WTC11 (cell line): ENCODE measurements at places on chromosomes 2 and 18.
A peak's percentile ranks its signal among the peaks of the same experiment; 100 is the strongest.

- DNase-seq, result no peak
These were observed 42.8 kb upstream of the GALR1 start for GRCh38 chr18:77206676-77207374.

DNA sequence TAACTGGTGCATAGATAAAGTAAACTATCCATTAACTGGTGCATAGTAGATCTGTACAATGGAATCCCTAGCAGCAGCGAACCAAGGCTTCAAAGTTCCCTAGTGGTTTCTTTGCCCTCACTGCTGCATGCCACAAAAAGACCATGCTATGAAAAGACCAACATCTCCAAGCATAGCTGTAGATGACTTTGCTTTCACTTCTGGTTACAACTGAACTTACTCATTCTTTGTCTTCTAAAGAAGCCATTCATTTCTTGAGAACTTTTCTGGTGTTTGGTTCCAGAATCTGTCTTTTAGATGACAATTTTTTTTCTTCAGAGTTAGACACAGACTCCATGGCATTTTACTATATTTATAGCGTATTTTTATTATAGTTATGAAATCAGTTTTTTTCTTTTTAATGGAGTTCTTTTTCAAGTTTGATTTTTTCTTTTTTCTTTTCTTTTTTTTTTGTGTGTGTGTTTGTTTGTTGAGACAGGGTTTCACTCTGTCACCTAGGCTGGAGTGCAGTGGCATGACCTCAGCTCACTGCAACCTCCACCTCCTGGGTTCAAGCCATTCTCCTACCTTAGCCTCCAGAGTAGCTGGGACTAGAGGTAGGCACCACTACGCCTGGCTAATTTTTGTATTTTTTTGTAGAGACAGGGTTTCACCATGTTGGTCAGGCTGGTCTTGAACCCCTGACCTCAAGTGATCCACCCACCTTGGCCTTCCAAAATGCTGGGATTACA is 63.6 kb downstream of the SLC35F5 start:
- DNase-seq, result no peak

GRCh38 chr2:237315170-237315828 is 98.7 kb downstream of the COL6A3 start:
- no peak for DNase-seq

DNA sequence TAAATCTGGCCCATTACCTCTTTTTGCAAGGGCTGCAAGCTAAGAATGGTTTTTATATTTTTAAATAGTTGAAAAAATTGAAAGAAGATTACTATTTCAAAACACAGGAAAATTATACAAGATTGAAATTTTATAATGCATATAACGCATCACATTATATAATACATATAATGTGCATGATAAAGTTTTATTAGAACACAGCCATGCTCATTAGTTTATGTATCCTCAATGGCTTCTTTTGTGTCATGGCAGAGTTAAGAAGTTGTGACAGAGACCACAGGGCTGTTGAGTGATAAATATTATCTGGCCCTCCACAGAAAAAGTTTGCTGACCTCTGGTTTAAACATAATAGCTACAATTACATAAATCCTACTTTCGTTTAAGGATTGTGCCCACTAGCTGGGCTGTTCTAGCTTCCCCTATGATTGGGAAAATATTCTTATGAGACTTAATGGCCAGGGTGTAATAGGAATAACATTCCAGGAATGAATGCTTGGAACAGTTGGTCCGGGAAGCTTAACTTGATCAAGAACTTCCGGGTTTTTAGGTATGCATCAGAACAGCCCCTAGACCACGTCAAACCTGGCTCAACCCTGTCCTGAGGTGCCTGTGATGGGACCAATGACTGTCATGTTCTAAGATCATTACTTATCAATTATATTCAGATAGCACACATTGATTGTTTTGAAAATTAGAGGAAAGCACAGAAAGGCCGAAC is 98.7 kb upstream of the LPIN2 start:
- no peak for DNase-seq

GRCh38 chr18:11316546-11316945 is 167.2 kb upstream of the PIEZO2 start:
- DNase-seq, result no peak

DNA sequence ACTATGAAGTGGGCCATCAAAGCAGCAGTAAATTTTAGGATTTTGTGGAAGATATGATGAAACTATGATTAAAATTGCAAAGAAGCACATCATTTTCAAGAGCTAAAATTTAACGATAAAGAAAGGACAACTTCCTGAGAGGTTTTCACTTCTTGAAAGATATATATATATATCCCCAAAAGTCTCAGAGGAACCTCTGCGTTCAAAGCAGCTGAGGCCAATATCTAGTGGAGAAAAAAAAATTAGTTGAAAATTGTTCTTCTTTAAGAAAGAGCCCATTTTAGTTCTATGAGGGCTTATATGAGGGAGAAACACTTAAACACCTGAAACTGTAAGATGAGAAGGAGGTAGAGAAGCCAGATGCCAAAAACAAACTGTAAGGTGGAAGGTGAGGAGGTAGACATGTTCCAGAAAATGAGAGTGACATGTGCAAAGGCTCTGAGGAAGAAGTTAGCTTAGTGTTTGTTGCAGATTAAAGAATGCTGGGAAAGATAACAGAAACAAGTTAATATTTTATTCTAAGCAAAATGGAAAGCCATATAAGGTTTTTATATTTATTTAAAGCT is 72.9 kb upstream of the VRK2 start:
- DNase-seq, result no peak

- DNase-seq, result no peak
These were observed 18.3 kb downstream of the SMAD7 start for GRCh38 chr18:48932462-48932818.

- no peak for DNase-seq
These were observed 131.6 kb downstream of the CCDC85A start for GRCh38 chr2:56315376-56315775.

- DNase-seq, result peak; percentile 33
These were observed 20.6 kb upstream of the AMMECR1L start for GRCh38 chr2:127906206-127906926.

GRCh38 chr2:47798631-47799030 is 15.7 kb downstream of the MSH6 start:
- no peak for DNase-seq

DNA sequence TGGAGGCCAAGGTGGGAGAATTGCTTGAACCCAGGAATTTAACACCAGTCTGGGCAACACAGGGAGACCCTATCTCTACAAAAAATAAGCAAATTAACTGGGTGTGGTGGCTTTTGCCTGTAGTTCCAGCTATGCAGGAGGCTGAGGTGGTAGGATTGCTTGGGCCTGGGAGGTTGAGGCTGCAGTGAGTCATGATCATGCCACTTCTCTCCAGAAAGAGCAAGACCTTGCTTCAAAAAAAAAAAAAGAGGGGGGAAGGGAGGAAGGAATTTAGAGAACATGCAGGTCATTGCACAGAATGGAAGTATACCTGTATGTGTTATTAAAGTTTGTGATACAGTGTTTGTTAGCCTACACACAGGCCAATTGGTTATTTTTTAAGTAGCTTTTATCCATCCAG is 25.8 kb downstream of the PKP4 start:
- no peak for DNase-seq

DNA sequence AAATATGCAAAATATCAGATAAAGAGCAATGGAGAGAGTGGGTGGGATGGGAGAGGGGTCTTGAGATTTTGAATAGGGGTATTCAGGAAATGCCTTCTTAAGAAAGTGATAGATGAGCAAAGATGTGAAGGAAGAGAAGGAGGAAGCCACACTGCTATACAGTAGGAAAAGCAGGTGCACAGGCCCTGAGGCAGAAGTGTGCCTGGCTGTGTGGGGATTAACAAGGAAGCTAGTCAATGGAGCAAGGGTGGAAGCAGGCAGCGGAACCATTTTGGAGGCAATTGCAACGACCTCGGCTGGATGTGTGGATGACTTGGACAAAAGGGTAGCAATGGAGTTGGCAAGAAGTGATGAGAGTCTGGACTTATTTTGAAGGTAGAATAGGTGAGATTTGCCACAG is 11.0 kb upstream of the CNGA3 start:
- DNase-seq, result no peak

GRCh38 chr2:238854699-238855229 is 6.9 kb downstream of the TWIST2 start:
- no peak for DNase-seq

DNA sequence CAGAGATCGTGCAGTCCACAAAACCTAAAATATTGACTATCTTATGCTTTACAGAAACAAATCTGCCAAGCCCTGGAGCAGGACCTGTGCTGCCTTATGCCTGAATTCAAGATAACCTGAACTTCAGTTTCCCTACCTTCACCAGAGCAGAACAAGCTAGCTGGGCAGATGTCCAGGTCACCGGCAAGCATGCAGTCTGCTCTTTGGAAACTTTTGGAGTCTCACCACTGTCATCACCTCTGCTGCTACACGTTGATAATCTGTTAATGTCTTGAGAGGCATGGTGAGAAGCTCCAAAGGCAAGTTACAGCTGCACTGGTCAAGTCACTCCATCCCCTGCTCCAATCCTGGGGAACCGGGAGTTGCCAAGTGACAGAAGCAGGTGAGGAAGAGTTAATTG is 354.2 kb downstream of the RBM43 start:
- no peak for DNase-seq

GRCh38 chr18:24456549-24456948 is 3.9 kb upstream of the HRH4 start:
- no peak for DNase-seq

- no peak for DNase-seq
These were observed 26.2 kb upstream of the TMEM163 start for GRCh38 chr2:134745023-134745422.

GRCh38 chr18:69021211-69021805 is 223.4 kb downstream of the CCDC102B start:
- no peak for DNase-seq

DNA sequence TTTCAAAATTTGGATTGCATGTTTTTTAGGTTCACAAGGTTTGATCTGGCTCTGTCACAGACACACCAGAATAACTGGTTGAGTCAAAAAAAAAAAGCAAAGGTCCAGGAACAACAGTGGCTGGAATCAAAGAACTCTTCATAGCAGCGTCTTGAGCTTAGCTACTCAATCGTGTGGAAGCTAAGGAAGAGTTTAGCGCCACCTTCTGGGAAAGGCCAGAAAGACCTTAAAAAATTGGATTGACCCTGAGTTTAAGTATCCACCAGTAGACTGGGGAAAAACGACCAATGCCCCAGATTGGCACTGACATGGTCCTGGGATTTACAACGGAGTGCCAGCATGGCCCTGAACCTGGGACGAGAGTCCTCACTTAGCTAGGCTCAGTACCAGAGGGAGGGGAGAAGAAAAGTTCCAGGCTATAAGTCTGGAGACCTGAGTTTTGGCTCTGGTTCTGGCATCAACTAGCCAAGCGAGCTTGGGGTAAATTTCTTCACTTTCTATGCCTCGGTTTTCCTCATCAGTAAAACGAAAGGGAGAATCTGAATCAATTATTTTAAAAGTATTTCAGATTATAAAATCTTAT is 71.1 kb upstream of the TFCP2L1 start:
- DNase-seq, result peak; percentile 59

GRCh38 chr2:30620102-30620501 is 173.1 kb downstream of the LCLAT1 start:
- no peak for DNase-seq

DNA sequence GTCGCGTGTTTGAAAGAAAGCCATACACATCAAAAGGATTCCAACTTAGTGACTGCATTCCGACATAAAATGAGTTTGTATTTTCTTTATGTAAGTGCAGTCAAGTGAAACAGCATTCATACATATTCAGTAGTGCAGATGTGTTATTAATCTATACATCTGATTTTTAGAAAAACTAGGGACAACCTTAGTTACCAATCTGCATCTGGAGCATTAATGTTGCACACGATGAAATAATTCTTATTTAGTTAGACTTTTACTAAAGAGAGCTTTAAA is 1.9 kb downstream of the GORASP2 start:
- DNase-seq, result no peak

DNA sequence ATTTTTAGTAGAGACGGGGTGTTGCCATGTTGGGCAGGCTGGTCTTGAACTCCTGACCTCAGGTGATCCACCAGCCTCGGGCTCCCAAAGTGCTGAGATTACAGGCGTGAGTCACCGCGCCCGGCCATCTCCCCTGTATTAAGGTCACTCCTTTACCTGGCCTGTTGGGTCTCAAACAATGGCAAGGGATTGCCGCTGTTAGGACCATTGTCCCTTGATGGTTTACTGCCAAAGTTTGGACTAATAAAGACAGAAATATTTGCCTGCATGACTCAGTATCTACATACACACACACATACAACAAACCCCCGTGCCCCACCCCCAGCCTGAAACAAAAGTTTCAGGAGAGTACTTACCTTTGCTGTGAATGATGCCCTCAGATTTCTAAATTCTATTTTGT is 16.5 kb downstream of the PARD3B start:
- DNase-seq, result no peak

- DNase-seq, result no peak
These were observed 100.3 kb downstream of the DAW1 start for GRCh38 chr2:227971619-227972230.

DNA sequence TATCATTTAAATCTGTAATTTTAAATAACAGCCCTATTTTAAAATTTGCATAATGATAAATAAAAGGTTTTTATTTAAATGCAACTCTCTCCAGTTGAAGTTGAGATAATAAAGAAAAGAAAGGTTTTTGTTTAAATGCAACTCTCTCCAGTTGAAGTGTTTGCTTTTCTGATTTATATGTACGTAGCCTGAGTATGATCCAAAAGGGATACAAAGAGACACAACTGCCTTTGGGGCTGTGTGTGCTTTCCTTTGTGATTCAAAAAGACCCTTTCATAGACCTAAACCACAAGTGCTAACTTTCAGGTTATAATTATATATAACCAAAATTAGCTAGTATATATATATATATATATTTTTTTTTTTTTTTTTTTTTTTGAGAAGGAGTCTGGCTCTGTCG is 76.2 kb upstream of the MFF start:
- DNase-seq, result no peak

GRCh38 chr18:72942766-72943165 is 75.0 kb upstream of the NETO1 start:
- no peak for DNase-seq

DNA sequence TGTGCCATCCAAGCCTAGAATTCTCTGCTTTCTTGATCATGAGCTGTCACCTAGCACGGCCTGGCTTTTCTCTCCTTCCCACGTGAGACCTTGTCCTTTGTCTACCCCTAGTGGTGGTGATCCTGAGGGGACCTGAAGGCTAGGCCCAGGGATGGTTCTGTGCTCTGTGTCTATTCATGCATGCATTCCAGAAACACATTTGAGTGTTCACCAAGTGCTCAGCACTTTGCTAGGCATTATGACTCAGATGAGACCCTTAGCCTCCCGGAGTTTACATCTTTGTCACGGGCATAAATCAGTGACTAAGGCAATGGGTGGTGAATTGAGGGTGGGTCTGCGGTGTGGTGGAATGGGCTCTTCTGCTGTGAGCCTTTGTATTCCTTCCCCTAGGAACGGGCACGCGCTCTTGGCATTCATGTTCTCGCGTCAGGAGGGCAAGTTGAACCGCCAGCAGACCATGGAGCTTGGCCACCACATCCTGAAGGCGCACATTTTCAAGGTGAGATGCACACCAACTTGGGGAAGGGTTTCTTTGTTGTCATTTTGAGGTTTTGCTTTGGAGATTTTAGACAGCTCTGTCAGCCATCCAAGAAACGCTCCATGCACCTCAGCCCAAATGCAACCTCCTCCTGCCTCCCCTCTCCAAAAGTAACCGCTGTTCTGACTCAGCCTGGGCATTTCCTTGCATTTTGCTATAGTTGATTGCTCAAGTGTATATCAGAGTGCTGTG is 100.9 kb downstream of the WDSUB1 start:
- DNase-seq, result no peak

- DNase-seq, result no peak
These were observed 44.7 kb upstream of the ZFP36L2 start for GRCh38 chr2:43270930-43271615.
